CD4-positive, alpha-beta T cell treated with Interleukin-15 for 1 hour (primary cell): ENCODE measurements at places on chromosomes 2 and 18.
A peak's percentile ranks its signal among the peaks of the same experiment; 100 is the strongest.

GRCh38 chr2:163319006-163319405 lies 416.8 kb downstream of the FIGN start:
- DNase-seq = no peak

- DNase-seq = peak; percentile 32
Measured at GRCh38 chr2:6909431-6910385, 7.5 kb upstream of the RNF144A start.

- no peak for DNase-seq
Measured at GRCh38 chr2:212242724-212243123, 295.9 kb downstream of the ERBB4 start.

DNA sequence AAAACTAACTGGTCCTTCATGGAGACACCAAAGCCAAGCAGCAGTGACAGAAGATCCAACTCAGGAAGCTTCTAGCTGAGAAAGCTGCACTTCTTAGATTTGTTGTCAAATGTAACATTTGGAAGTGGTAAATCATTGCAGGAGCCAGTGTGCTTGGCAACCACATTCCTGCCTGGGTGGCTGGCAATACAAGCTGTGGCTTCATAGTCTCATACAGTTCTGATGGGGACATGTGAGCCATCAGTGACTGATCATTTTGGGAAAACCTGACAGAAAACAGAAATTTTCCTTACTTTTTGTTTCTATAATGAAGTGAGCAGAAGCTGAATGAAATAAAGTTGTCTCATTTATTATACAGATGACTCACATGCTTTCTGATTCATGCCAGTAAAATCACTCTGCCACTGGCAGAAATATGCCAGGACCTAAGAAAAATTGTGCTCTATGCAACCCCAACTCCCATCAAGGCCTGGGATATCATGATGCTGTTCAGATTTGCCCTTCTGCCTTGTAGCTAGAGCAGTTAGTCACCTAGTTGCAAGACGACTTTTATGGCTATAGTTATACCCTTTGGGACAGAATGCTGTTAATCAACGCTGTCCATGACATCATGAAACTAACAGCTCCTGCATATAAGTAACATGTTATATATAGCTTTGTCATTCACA lies 508.1 kb downstream of the ADCYAP1 start:
- no peak for DNase-seq

- DNase-seq = no peak
Measured at GRCh38 chr18:8426401-8426800, 182.8 kb upstream of the RAB12 start.

DNA sequence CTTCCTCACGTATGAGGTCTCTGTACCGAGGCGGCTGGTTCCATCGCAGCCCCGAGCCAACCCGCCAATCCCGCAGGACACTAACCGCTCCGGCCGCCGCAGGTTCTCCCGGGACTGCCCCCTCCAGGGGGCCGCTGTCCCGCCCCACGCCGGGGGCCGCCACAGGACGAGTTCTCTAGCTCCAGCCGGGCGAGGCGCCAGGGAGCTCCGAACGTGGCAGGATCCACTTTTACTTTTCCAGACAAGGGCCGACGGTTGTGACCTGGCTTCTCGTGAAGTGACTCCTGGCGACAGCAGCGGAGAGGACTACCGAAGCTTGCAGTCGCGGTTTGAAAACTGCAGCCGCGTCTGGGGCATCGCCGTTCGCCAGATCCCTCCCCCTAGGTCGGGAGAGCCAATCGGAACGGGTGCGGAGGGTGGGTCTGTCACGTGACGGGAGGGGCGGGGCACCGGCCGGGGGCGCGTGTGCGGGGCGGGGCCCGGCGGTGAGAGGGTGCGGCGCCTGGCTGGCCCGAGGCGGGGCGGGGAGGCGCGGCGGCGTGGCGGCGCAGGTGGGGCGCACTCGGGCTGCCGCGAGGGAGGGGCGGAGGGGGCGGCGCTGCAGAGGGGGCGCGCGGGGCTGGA lies at the start of gene STK17B:
Gene STK17B, minus strand, starts transcription at position 331 of the 624 bp plus-strand sequence. CDS start 8,195 bp downstream, outside the sequence.
- peak; percentile 97 for DNase-seq

DNA sequence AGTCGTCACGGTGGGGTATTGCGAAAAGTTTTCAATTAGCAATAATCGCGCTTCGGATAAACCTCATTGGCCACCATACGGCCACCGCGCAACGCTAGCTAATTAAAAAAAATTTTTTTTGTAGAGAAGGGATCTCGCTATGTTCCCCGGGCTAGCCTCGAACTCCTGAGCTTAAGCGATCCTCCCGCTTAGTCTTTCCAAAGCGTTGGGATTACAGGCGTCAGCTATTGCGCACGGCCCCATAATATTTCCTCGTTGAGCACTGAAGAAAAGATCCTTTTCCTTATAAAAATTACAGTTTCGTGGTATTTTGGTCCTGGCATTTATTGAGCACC lies 759 bp upstream of the ACTR1B start:
- no peak for DNase-seq

- DNase-seq = no peak
Measured at GRCh38 chr18:53789376-53790247, 434.9 kb downstream of the MBD2 start.

- no peak for DNase-seq
Measured at GRCh38 chr2:116917196-116917595, 897.3 kb upstream of the DDX18 start.

DNA sequence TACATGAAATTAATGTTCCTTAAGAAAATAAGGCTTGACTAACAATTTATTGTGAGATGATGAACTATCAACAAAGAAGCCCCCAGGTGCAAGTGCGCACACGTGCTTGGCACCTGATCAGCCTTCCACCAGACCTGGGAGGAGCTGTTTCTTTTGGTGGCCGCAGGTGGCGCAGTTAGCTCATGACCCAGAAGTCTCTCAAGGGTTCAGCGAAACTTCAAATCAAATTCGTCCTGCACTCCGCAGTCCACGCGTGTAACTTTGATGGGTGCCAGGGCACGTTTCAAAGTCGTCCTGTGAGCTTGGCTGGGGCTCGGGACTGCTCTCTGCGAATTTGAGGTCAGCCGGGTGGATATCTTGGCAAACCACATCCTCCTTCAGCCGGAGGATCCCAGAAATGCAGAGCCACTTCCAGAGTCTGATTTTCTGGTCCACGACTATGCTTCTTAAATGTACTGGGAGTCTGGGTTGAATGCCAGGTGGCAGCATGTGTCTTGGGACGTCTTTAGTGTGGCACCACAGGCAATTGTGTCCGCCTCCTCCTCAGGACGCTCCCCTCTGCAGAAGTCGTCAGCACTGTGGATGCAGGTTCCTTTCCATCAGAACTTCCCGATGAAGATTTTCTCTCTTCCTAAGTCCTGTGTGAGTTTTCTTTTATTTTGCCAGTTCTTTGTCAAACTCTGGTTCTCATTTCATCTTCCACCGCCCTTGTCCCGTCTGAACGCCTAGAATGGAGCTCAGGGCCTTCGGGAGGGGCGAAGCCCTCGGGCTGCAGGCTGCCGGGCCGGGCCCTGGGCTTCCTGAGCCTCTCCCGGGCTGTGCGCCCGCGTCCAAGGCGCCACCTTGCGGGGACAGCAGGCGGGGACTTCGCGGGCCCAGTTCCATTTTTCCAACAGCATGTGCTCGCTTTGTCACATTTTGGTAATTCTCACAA lies 61.3 kb upstream of the RAPGEF4 start:
- no peak for DNase-seq

DNA sequence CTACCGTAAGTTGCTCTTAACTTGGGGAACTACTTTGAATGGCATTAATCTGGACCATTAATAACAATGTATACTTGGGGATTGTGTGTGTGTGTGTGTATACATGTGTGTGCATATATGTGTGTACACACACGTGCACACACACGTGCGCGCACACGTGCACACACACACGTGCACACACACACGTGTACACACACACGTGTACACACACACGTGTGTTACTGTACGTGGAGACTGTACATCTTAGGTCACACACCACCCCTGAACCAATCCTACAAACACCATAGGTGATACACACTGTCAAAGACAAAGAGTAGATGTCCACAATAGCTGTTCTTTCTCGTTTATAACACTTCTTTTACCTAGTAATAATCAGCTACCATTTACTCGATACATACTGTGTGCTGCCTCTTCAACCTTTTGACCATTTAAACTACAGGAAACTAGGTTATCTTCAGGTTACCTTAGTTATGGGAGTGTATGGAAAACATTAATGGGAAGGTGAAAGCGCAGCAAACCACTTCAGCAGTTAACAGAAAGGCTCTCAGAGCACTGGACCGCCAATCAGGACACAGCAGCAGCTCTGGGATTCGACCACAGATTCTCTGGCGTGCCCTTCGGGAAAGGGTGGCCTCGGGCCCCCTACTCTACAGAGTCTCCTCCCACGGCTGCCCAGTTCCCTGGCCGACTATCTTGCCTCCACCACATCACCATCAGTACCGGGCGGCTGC lies 894 bp upstream of the GCC2 start:
- DNase-seq = no peak

- DNase-seq = no peak
Measured at GRCh38 chr2:144097440-144098225, 422.3 kb downstream of the ZEB2 start.

DNA sequence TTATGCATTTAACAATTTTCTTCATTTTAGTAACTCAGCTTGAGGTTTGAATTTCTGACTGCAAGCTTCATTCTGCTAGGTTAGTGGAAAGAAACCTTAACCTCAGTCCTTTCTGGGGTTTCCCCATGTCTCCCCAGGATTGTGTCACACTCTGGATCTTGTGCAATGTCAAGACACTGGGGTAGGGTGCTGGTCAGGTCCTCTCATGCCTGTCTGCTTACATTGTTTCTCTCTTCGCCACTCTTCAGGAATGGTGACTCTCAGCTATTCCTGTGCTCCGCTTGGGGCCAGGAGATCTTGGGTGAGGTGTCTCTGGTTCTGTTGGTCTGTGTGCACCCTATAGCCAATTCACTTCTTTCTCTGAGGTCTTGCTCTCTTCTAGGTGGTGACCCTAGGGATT lies 23.9 kb downstream of the CTLA4 start:
- DNase-seq = peak; percentile 63

DNA sequence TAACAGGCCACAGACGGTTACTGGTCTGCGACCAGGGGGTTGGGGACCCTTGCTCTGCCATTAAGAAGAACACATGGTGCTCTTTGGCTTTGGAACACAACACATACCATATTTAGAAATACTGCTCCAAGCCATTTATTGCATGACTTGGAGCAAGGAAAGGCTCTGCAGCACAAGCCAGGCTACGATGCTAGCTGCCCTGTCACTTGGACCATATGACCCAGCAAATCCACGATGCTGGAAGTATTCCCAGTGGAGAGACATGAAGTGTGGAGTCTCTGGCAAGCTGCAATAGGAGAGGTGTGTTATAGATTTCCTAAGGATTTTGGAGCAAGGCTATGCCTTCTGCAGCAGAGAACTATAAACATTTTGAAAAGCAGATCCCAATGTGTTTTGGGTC lies 171.2 kb downstream of the HAUS1 start:
- no peak for DNase-seq

GRCh38 chr2:31430439-31431165 lies 16.1 kb upstream of the XDH start:
- DNase-seq = no peak

- DNase-seq = no peak
Measured at GRCh38 chr2:242030226-242030575, 160.7 kb downstream of the RTP5 start.

- peak; percentile 82 for DNase-seq
Measured at GRCh38 chr18:711657-712400, 601 bp downstream of the ENOSF1 start.

DNA sequence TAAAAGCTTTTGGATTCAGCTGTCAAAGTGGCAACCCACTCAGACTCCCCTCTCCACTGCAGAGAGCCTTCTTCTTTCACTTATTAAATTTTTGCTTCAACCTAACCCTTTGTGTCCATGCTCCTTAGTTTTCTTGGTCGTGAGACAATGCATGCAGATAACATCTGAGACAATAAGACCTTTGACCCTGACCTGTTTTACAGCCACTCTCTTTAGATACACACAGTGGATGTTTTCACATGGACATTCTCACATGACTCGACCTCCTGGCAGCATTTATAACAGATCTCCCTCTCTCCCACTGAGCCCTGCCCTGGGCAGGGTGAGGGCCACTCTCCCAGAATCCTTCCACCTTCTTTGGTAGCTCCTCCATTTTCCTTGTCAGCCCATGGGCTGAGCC lies 30.4 kb upstream of the IL36G start:
- DNase-seq = no peak

DNA sequence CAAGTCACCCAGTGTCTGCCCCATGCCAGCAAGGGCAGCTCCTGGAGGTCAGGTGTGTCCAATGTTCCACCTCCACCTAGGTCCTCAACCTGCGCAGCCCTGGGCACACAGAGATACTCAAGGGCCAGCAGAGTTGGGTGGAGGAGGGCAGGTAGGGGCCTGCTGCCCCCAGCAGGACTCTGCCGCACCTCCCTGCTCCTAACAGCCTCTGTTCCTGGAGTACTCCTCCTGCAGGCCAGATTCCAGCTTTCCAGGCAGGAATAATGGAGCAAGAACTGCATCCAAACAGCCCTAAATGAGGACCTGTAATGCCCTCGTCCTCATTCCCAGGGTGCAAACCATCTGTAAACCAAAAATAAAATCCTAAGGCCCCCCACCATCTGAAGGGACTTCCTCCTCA lies 44.4 kb upstream of the ACAA2 start:
- DNase-seq = no peak

- no peak for DNase-seq
Measured at GRCh38 chr2:36672199-36672598, 24.3 kb upstream of the VIT start.
